Kidney tubule cell (primary cell): ENCODE measurements at places on chromosomes 7 and 10.
A peak's percentile ranks its signal among the peaks of the same experiment; 100 is the strongest.

GRCh38 chr7:2736411-2736914, 48.5 kb downstream of the AMZ1 start:
- no peak for DNase-seq

DNA sequence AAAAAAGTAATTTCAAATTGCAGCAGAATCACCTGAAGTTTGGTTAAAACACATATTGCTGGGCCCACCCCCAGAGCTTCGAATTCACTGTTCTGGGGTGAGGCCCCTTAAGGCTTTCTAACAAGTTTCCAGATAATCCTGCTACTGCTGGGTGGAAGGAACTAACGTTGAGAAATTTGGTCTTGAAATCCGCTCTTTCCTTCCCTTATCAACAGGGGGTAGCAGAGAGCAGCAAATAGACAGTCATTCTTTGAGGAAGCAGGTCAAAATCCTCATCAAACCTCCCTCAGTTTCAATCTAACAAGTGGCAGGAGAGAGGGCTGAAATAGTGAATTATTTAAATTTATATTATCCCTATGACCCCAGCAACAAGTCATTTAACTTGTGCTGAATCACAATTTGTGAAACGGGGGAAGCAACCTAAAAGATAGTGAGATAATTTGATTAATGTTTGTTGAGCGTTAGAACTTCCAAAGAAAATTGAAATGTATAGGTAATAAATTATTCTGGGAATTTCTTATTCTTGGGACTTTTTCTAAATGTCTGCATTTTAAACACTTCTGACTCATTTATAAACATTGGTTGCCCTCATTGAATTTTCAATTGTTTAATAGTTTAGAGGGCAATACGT, 21.7 kb upstream of the MALSU1 start:
- DNase-seq: peak; percentile 73

DNA sequence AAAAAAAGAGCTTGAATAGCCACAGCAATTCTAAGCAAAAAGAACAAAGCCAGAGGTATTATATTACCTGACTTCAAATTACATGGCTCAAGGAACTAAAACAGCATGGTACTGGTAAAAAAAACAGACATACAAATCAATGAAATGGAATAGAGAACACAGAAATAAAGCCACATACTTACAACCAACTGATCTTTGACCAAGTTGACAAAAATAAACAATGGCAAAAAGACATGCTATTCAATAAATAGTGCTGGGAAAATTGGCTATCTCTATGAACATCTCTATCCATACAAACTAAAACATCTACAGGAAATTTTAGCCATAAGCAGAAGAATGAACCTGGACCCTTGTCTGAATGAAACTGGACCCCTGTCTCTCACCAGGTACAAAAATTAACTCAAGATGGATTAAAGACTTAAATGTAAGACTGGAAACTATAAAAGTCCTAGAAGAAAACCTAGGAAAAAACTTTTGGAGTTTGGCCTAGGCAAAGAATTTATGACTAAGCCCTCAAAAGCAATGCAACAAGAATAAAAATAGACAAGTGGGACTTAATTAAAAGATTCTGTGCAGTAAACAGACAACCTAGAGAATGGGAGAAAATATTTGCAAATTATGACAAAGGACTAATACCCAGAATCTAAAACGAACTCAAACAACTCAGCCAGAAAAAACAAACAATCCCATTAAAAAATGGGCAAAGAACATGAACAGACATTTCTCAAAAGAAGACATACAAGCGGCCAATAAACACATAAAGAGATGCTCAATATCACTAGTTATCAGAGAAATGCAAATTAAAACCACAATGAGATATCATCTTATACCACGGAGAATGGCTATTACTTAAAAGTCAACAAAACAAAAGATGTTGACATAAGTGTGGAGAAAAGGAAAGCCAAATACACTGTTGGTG, 72.8 kb upstream of the DDC start:
- no peak for DNase-seq

DNA sequence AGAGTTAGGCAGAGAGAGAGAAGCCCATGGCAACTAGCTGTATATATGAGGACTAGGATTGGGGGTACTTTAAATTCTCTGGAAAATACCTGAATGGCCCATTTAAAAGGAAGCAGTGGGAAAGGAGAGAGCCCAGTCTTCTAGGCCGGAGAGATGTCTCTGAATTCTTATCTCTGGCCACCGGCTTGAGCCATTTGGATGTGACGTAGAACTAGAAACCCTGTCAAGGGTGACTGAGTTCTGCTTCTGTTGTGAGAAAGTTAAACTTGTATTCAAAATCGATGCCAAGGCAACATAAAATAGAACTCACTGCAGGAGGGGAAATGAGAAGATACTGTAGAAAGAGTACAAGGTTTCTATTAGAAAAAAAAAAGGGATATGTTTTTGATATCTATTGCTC, 6.3 kb upstream of the GSTK1 start:
- no peak for DNase-seq

DNA sequence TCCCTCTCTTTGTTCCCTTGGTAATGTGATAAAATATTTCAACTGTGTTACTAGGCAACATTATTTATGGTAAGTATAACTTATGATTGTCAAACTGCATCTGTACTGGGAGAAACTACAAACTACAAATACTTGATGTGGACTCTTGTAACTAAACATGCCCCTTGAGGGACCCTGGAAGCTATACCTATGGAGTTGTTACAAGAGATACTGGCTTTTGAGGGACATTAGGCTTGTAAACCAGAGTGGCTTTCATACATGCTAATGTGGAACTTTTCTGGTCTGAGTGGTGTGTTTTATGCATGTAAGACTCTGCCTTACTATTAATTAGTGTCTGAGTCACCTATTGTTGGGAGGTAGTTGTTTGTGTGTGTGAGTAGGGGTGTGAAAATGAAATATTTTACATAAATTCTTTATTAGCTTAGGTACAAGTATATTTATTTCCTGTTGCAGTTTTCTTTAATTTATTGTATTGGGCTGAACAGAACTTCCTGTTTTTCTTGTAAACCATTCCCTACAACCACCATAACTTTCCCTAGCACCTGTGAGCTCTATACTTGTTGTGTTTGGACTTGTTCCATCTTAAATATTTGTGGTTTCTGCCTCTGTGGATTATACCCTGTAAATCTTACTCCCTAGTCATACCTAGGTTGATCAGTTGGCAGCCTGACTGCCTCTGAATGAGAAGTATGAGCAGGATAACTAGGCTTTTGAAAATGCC, 49.8 kb downstream of the STK31 start:
- peak; percentile 96 for DNase-seq

DNA sequence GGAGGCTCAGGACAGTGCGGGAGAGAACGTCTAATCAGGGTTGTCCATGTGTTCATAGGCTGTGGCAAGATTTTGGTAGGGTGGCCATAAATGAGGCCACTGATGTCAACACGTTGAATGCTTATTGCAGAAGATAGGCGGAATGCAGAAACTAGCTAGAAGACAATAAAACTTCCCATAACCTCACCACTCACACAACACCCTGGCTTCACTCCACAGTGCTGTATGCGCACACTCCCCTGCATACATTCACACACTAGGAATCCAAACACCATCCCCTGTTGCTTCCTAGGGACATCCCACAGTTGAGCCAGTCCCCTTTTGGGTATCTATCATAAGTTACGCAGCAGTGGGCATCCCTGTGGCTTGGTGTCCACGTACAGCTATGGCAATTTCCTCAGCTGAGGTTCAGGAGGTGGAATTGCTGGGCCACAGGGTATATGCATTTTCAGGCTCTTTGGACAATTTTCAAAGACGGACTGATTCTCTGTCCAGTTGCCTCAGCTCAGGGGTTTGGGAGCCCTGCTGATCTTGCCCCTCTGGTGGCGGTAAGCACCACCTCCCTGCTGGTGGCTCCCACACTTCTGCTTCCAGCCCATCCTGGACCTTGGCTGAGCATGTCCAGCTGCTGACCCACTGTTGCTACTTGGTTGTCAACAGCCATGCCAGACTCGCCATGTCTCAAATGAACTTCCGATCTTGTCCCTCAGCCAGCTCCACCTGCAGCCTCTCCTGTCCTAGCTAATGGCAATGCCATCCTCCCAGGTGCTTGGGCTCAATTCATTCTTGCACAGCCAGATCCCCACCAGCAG, 36.4 kb downstream of the CDH23 start:
- DNase-seq: no peak

GRCh38 chr10:69649786-69650550, 19.9 kb downstream of the FAM241B start:
- DNase-seq: no peak

GRCh38 chr7:8217200-8218068, 44.5 kb downstream of the ICA1 start:
- peak; percentile 74 for DNase-seq

GRCh38 chr10:74024600-74024999, 26.7 kb downstream of the VCL start:
- no peak for DNase-seq

GRCh38 chr7:102153599-102153946, 133.1 kb upstream of the SH2B2 start:
- DNase-seq: no peak

DNA sequence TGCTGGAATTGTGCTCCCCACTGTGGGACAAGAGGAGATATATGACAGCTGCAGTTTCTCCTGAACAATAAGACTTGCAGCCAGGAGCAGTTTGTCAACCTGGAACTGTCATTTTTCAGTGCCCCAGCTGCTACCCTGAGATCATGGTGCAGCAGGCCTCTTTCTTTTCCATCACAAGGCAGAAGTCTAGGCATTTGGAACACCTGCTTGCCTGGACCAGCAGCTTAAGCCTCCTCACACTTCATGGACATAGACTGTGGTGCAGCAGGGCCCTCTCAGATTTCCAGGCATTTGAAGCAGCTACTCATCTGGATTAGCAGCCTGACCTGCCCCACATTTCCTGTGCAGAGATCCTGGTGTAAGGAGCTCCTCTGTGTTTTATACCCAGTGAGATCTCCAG, 450.7 kb upstream of the TEX47 start:
- DNase-seq: no peak

DNA sequence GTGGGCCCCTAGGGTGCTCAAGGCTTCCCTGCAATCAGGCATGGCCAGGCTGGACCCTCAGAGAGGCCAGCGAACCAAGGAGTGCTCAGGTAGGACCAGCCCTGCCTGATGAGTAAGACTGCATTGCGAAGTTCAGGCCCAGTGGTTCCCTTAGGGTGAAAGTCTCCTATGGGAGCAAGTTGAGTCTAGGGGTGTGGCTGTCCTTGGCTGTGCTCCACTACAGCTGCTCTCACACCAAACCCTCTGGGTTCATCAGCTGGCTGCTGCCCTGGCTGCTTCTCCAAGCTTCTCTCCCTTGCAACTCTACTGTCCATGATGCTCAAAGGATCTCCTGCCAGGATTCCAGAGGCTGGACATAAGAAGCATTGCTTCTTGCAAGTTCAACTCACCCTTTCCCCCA, 18.7 kb downstream of the FAM25A start:
- DNase-seq: no peak

DNA sequence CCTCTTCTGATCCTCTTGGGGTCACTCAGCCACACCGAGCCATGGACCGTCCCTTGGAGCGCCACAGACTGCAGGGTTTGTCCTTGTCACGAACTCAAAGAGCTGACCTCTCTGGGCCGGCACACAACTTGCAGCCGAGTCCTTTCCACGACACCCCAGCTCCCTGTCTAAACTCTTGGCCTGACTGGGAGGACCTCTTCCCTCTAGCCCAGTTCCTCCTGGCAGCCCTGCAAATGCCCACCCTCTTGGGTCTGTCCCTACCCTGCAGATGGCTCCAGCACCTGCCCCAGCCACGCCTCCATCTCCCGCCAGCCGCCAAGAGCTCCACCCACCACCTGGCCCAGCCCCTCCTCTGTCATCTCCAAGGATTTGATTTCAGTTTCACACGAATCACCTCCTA, 339.2 kb downstream of the DNAJB6 start:
- no peak for DNase-seq

DNA sequence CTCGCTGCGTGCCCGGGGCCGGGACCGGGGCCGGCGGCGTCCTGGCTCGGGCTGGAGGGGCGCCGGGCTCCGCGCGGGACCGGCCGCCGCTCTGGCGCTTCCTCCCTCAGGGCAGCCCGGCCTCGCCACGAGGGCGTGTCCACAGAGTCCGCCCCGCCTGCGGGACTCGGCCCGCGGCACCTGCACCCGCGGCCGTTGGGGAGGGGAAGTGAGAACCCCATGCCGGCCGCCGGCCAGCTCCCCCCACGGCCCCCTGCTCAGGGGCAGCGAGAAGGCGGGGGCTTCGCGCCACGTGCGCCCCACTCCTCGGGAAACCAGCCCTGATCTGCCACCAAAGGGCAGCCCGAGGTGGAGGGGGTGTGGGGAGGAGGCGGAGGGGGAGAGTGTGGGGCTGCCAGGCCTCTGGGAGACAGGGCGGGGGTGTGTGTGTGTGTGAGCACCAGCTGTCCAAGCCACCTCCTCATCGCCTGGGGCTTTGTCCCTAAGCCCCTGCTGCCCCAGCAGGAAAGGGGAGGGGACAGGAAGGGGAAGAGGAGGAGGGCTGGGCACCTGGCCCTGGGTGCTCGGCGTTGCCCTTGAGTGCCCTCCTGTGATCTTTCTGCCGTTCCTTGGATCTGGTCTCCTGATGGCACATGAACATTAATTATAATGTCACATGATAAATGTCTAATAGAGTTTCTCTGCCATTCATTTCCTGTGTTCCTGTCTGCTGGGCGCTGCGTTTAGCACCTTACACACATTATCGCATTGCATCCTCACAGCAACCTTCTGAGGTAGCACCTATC, at the start of gene PIK3AP1:
Gene PIK3AP1, minus strand, starts transcription at position 93 of the 785 bp plus-strand sequence. CDS start 120 bp downstream, outside the sequence.
- peak; percentile 58 for DNase-seq

- no peak for DNase-seq
Observed at GRCh38 chr10:22690614-22691431, 23.6 kb downstream of the PIP4K2A start.

DNA sequence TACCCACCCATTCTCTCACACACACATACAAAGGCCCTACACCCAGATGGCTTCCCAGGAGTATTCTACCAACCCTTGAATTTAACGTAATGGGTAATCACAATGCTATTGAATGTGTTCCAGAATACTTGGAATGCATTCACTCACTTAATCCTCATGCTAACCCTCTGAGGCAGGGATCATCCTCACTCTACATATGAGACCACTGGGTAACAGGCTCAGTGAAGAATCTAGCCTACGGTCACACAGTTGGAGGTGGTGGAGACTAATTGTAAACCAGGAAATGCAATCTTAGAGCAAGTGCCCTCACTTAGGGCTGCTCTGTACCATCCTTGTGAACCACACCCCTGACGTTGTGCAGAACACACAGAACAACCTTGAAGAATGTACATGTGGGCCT, 87.5 kb downstream of the PPP1R3C start:
- DNase-seq: no peak

DNA sequence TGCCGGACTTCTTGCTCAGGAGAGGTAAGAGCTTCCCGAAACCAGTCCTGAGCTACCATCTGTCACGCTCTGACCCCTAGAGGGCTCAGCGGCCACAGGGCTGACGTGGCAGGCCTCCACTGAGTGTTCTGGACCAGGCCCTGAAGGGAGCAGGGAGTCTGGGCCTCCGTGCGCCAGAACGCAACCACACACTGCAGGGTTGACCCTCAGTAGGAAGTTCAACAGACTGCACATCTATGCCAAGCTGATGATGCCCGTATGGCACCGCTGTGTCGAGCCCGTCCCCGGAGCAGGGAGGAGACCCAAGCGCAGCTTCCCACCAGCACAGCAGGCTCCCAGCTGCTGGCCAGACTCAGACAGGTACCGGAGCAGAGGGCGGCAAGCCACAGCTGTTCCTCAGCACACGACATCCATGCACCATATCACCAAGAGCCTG, 39.2 kb downstream of the CAMK2B start:
- DNase-seq: no peak
